ENCODE measurements at places on chromosomes 13 and 19.

GRCh38 chr13:75038393-75039113 is 443.4 kb downstream of the TBC1D4 start:
- H3K4me1 ChIP-seq, result no peaks in the 10 kb centered on the region
- H3K27me3 ChIP-seq, result peaks cover 7% of the 10 kb centered on the region
- peaks cover 4% of the 10 kb centered on the region for H3K36me3 ChIP-seq
- DNase-seq, result no peak
- H3K4me3 ChIP-seq, result no peak overlapping the region

DNA sequence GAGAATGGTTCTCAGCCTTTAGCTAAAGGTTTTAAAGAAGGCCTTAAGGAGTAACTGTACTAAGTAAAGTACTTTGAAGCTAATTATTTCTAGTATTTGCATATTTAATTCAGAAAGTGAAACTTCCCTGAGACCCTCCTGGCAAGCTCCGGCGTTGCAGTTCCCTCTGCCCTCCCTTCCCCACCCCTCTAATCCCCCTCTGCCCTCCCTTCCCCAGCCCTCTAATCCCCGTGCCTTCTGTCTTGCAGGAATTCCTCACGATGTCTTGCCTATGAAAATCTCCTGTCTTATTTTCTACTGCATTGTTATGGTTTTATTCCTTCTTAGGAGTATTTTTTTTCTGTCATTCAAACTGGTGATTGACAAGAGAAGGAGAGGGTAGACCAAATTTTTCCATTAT is 236.9 kb downstream of the COL4A1 start:
- DNase-seq, result no peak
- H3K4me1 ChIP-seq, result no peaks in the 10 kb centered on the region
- H3K27me3 ChIP-seq, result no peaks in the 10 kb centered on the region

- no peak overlapping the region for H3K27ac ChIP-seq
- H3K36me3 ChIP-seq, result no peaks in the 10 kb centered on the region
- no peaks in the 10 kb centered on the region for H3K4me1 ChIP-seq
- no peak for DNase-seq
These were observed 106.5 kb downstream of the CACNA1A start for GRCh38 chr19:13399746-13400145.

- no peaks in the 10 kb centered on the region for H3K27me3 ChIP-seq
- H3K36me3 ChIP-seq, result no peaks in the 10 kb centered on the region
These were observed 68.2 kb downstream of the LMO7 start for GRCh38 chr13:75704194-75704926.

- H3K27ac ChIP-seq, result no peak overlapping the region
- no peak overlapping the region for H3K4me3 ChIP-seq
- no peak for DNase-seq
- no peaks in the 10 kb centered on the region for H3K4me1 ChIP-seq
- no peaks in the 10 kb centered on the region for H3K27me3 ChIP-seq
These were observed 509.9 kb upstream of the GPC6 start for GRCh38 chr13:92716749-92717148.

DNA sequence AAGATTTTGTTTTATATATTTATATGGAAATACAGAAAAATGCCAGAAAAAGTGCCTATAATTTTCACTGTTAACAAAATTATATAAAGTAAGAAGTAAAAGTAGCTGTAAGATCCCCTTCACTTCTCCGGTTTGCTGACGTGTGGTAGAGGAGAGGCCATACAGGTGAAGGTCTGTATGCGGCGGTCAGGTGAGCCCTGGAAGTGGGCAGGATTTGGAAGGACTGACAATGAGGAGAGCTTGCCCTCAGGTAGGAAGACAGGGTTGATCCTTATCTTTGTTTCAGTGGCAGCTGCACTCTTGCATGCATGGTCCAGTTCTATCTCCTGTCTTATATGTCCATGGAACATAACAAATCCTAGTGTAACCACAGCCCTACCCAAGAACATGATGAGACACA is 16.9 kb upstream of the TFDP1 start:
- no peaks in the 10 kb centered on the region for H3K4me1 ChIP-seq
- H3K27ac ChIP-seq, result no peak overlapping the region
- H3K4me3 ChIP-seq, result no peak overlapping the region
- H3K27me3 ChIP-seq, result peaks cover 17% of the 10 kb centered on the region

- H3K27ac ChIP-seq, result peak overlapping the region; percentile 95
- peak overlapping the region; percentile 88 for H3K4me3 ChIP-seq
- peak; percentile 76 for DNase-seq
These were observed 158.4 kb downstream of the RNF17 start for GRCh38 chr13:24922387-24922744.

DNA sequence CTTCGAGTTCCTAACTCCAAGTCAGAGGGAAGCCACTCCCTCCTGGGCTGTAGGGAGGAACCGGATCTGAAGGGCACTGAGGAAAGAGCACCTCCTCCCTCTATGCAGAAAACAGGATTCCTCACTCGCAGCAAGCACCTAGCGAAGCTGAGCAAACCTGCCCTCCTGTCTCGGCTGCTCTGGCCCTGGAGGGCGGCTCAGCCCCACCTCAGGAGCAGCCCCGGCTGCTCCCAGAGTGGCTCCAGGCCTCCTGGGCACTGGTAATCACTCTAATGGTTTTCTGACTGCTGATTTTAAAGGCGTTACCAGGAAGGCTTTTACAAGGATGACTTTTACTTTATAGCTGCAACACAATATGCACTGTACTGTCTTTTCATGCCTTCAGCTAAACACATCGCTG is 312.5 kb downstream of the TEX29 start:
- no peaks in the 10 kb centered on the region for H3K36me3 ChIP-seq
- no peak for DNase-seq
- H3K27ac ChIP-seq, result no peak overlapping the region
- H3K4me1 ChIP-seq, result no peaks in the 10 kb centered on the region
- H3K4me3 ChIP-seq, result no peak overlapping the region
- H3K27me3 ChIP-seq, result peaks cover 10% of the 10 kb centered on the region

GRCh38 chr19:6935069-6935468 is 47.7 kb downstream of the ADGRE1 start:
- H3K4me1 ChIP-seq, result no peaks in the 10 kb centered on the region
- no peak for DNase-seq
- H3K4me3 ChIP-seq, result no peak overlapping the region

All from natural killer cell treated with Interleukin-12 subunit alpha and Interleukin-12 subunit beta and Interleukin-15 and Interleukin-18, amount 100 ng/mL, for 72 hours (primary cell).